ENCODE measurements at places on chromosomes 3 and 15.

DNA sequence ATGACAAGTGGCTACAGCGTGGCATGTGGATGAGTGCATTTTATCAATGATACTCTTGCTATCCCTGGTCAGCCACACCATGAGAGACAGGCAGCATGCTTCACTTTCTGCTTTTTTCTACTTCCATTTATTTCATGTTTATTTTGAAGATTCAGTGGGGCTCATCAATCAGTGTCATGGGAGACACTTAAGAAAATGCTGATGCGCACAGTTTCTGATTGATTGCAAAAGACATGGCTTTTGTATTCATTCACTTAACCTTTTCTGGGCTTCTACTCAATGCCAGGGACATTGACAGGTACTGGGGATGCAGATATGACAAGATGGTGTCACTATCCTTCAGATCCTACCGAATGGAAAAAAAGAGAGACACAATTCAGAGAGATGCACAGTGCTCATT lies 50.9 kb upstream of the CFAP161 start:
- no peak for DNase-seq

- peak; percentile 87 for DNase-seq
These were observed 1.0 kb downstream of the TSC22D2 start for GRCh38 chr3:150409125-150409511.

DNA sequence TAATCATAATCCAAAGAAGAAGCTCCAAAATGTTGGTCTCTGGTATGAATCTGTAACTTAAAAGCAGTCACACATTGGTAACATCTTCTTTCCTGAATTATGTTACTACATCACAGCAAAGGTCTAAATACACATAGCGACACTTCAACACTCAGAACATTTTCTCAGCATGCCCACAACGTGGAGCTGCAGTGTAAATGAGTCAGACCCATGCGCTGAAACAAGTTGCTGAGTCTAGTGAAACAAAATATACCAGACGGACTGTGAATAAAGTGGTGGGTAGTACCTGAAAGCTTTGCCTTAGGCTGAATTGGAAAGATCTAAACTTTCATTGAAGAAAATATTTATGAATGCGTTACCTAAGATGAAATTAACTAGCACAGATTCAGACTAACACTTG lies 33.2 kb upstream of the GOLGA8B start:
- DNase-seq, result no peak

GRCh38 chr3:145015253-145015652 lies 1043.6 kb downstream of the DIPK2A start:
- DNase-seq, result no peak

GRCh38 chr3:3800080-3800455 lies 837 bp downstream of the LRRN1 start:
- no peak for DNase-seq

DNA sequence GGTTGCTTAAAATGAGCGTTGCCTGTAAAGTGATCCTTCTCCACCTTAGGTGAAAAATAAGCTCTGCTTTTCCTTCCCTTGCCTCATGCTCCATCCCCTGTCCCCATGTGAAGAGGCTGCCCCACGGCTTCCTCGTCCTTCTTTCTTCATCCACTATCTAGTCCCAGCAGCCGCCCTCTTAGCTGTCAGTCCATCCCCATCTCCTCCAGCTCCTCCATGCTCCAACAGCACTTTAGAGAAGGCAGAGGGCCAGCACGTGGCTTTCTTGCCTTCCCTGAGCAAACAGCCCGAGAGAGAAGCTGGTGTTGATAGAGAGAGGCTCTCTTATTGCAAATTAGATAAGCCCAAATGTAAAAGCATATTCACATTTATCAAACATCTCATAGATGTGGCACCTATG lies 9.0 kb upstream of the TMEM41A start:
- DNase-seq, result no peak

GRCh38 chr15:25716414-25717126 lies 146.6 kb downstream of the ATP10A start:
- DNase-seq, result peak; percentile 70

DNA sequence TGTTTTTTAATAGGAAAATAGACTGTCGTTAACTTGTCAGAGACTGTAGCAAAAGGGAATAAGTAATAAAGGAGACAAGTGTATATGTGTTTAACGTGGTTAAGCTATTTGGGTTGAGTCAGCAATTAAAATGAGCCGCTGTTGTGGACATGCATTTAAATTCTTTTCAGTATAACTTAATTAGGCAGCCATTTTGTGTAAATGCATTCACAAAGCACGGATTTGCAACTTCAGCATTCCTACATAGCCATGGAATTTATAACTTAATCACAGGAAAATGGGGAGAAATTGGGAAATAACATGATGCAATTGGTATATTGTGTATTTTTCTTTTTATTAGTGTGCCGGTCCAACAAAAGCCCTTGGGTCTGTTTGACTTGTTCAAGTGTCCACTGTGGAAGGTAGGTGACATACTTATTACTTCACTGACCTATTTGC lies 27.9 kb downstream of the USP3 start:
- DNase-seq, result no peak

GRCh38 chr3:68483601-68484000 lies 448.7 kb downstream of the TAFA4 start:
- no peak for DNase-seq

GRCh38 chr15:65192016-65192415 lies 6.9 kb upstream of the CLPX start:
- DNase-seq, result no peak

- DNase-seq, result no peak
These were observed 122.6 kb downstream of the SATB1 start for GRCh38 chr3:18302517-18302916.

- DNase-seq, result no peak
These were observed 51.6 kb downstream of the LIPC start for GRCh38 chr15:58483376-58483775.

DNA sequence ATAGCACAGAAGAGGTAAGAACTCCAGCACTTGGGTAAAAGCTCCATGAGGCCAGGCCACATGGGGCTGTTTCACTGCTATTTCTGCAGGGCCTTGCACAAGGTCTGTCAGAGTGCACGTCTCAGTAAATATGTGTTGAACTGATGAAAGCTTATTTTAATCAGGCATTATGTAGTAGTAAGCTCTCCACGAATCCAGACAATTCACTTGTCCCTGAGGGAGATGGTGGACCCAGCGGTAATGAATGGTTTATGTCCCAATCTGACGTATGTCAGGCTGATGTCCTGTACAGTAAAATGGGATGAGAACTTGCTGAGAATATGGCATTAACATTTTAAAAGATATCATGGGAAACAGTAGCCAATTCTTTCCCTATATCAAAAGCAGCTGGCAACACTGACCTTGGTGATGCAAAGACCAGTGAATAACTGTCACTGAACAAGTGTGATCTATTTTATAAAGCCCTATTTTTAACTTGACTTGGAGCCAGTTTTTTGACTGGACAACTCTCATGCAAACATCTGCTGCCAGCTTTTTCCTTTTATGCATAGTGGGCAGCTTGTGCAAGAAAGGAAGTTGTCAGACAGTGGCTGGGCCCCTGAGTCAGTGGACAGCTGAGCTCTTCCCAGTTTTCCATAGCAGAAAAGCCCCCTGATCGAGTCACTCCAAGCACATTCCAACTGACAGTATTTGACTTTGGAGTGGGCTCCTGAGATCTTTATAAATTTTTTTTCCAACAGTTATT lies 519.8 kb upstream of the MDFIC2 start:
- no peak for DNase-seq

Measured in chondrocyte (in vitro differentiated cells).